ENCODE measurements at places on chromosomes 12 and 14. TPM values are rescaled to one million over a fixed set of nuclear protein-coding genes. Genes with fewer than 3 reads are reported as not detected.

Gene TMEM263
- 35.8 TPM for total RNA-seq

DNA sequence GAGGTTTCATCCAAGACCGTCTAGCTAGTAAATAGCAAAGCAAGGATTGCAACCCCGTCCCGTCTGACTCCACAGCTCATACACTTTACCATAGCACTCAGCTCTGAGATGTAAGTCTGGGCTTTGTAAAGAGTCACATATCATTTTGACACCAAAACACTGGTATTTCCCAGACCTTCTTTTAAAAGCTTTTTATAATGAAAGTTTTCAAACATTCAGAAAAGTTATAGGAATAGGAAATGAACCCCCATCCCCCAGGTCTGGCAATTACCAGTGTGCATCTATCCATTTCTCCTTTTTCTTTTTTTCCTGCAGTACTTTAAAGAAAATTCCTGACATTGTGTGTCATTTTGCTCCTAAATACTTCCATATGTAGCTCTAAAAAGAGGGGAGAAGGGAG, 183.6 kb upstream of the CCND2 start:
- no peak for DNase-seq

DNA sequence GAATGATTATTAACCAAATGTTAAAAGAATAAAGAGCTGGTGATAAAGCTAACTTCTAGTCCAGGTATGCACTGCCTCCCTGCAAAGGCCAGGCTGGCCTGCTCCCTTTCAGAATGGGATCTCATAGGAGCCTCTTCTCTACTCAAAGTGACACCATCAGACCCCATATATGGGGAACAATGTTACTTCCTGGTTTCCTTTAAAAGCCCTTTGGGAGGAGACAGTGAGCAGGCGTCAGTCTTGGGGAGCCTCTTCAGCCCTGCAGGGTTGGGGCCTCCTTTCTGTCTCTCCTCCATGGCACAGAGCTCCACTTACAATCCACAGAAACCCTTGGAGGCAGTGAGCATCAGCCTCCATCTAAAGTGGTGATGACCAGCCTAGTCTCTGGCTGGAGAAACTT, 17.3 kb upstream of the GPRC5A start:
- no peak for DNase-seq

DNA sequence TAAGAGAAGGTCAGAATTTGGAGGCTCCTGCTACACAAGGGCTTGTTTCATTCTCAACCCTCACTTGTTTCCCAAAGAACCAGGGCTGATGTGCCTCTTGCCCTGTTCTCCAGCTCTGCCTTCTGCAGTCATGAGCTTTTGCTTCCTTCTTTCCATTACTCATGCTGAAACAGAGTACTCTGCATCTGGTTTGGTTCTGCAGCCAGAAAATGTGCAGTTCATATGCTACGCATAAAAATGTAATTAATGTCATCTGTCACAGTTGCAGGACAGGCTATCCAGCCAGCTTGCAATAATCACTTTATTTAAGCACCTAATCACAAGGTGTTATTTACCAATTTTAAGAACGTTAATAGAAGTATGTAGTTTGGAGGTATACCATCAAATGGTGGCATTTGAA, 150.2 kb downstream of the SRGAP1 start:
- no peak for DNase-seq
